ENCODE measurements at places on chromosomes 4 and X.
A peak's percentile ranks its signal among the peaks of the same experiment; 100 is the strongest.

- DNase-seq = no peak
Measured at GRCh38 chrX:96576368-96576767, 108.3 kb upstream of the DIAPH2 start.

DNA sequence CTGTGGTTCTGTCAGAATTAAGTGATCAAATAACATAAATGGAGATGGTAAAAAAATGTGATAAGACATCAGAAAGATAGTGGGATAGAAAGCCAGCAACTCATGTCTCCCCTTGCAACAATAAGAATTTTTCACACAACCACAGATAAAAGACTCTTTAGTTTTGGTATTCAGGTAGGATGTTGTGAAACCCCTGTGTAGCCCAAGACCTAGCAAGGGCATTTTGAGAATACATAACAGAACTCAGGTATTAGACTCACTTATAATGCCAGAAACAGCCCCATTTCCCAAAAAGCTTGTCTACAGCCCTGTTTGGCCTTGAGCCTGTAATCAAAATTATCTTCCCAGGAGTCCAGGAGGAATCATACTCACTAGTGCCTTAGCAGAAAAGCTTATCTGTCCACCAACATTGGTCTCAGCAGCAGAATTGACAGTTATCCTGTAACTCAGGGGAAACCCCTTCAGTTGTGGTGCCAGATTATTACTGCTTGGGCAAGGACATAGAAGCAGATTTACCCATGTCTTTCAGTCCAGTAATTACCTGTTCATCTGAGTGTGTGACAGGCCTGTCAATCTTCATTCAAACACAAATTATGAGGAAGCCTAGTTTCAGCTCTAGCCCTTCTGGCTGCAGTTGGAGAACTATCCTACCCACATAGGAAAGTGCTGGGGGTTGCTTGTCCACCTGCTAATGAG lies 41.0 kb upstream of the UGT2B17 start:
- DNase-seq = no peak

GRCh38 chrX:132088864-132089263 lies 39.0 kb downstream of the FRMD7 start:
- DNase-seq = no peak

DNA sequence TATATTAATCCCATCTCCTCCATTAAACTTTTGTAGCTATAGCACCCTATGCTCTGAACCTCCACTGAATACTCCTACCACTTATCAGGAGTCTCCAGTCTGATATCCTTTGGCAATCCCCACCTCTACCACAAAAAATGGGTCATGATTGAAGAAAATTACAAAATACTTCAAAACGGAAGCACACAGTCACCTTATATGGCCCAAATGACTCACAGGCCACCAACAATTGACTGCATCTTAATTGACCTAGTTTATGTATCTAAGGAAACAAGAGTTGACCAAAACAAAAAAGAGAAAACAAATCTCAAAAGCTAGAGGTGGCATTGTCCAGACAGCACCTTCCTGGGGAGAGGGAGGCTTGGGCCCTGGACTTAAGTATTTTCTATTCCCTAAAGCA lies 120.0 kb upstream of the DIAPH2 start:
- DNase-seq = no peak

DNA sequence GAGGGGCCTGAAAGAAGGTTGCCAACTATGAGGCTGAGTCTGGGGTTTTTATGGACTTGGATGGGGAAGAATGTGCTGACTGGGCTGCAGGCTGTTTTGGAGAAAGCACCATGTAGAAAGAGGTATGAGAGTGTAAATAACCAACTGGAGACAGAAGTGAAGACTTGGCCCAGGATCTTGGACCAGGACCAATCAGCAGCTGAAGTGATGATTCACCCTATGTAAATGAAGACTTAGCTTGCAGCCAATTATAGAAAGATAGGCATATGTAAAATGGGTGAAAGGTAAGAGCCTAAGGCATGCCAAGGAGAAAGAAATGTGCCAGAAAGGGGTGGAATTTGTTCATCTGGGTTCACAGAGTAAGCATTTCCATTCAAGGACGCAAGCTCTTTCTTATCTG lies 856.7 kb upstream of the PRKX start:
- DNase-seq = no peak

- DNase-seq = no peak
Measured at GRCh38 chr4:127069675-127070074, 563.1 kb upstream of the INTU start.

GRCh38 chr4:73021634-73022033 lies 47.9 kb downstream of the COX18 start:
- DNase-seq = peak; percentile 37

GRCh38 chrX:110250847-110251246 lies 67.0 kb downstream of the AMMECR1 start:
- DNase-seq = no peak

- no peak for DNase-seq
Measured at GRCh38 chr4:141957416-141957815, 321.0 kb downstream of the IL15 start.

GRCh38 chrX:2397229-2398063 lies 103.3 kb downstream of the DHRSX start:
- DNase-seq = no peak

DNA sequence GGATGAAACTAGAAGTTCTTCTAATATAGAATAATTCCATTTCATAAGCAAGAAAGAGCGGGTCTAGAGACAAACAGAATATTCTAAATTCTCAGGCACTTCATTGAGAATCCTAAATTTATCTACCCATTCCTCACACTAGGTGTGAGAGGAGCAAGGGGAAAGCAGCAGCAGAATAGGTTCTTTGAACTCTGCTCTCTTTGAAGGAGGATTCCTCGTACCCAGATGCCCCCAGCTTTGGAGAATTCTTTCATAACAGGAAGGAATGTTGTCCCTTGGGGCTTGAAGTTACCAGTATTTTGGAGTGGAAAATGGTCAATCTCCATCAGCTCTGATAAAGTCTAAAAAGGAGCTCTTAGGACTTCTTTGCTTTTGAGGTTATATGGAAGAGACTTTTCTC lies 59.7 kb upstream of the RASGEF1B start:
- DNase-seq = no peak

DNA sequence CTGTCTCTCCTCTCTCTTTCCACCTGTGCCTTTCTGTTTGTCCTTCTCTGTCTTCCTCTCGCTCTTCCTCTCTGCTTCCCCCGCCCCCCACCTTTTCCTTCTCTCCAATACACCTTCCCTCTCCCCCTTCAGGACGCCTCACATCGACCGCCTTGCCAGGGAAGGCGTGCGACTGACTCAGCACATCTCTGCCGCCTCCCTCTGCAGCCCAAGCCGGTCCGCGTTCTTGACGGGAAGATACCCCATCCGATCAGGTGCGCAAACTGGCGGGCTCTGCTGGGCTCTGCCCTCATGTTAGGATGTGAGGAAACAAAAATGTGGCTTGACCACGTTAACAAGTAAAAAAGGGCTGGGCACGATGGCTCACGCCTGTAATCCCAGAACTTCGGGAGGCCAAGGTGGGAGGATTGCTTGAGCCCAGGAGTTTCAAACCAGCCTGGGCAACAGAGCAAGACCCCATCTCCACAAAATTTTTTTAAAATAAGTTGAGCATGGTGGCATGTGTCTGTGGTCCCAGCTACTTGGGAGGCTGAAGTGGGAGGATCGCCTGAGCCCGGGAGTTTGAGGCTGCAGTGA lies 35.2 kb downstream of the ARSF start:
- no peak for DNase-seq

DNA sequence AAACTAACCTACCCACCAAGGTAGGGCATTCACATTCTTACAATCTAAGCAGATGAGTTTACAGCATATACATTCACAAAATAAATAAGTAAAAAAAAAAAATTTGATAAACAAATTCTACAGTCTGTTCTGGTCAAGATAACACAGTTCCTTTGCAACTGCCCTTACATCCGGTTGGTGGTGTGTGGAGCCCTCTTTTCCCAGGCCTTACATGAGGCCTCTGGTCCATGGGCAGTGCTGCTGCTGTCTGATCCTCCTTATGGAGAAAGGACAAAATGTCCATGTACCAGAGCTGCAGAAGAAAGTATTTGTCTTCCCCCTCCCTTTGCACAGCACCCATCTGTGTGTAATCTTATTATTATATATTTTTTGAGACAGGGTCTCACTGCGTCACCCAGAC lies 2.2 kb upstream of the SEPTIN11 start:
- no peak for DNase-seq

- DNase-seq = no peak
Measured at GRCh38 chr4:22932326-22932725, 239.6 kb downstream of the GBA3 start.

All from NCI-H146 (cell line).